ENCODE measurements at places on chromosomes 2 and 18.
A peak's percentile ranks its signal among the peaks of the same experiment; 100 is the strongest.

- no peak for DNase-seq
Observed at GRCh38 chr2:110732422-110733413, at the start of gene ACOXL. Gene ACOXL (plus strand): TSS chr2:110732573. CDS start chr2:110768390, 35,817 bp downstream.

DNA sequence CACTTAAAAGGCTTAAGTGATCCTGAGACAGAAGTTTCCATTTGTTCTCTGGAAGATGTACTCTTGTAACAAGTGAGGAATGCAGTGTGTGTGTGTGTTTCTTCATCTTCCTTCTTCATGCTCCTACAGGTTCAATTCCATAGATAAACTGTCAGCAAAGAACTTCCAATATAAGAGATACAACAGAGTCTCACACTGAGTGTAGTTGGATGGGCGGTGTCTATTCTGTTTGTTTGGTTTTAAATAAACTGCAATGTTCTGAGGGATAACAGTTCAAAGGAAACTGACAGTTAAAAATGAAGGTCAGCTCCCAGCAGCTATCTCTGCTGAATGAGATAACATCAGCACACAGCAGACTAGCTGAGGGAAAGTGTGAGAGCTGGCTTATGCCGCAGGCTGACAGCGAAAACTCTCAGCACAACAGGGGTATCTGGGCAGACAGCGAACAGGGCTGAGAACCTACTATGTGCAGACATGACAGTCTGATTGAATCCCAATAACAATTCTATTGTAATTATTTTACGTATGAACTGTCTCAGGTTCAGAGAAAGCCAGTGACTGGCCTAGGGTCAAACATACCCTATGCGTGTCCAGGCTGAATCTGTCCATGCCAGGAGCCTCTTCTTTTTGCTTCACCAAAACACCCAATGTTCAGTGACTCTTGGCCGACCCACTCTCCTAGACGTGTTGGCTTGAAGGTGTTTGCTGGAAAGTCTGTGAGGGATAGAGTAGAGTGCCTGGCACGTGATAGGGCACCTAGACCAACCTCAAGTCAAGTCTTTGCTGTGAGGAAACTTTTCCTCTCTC, 201.9 kb upstream of the TRIB2 start:
- no peak for DNase-seq

DNA sequence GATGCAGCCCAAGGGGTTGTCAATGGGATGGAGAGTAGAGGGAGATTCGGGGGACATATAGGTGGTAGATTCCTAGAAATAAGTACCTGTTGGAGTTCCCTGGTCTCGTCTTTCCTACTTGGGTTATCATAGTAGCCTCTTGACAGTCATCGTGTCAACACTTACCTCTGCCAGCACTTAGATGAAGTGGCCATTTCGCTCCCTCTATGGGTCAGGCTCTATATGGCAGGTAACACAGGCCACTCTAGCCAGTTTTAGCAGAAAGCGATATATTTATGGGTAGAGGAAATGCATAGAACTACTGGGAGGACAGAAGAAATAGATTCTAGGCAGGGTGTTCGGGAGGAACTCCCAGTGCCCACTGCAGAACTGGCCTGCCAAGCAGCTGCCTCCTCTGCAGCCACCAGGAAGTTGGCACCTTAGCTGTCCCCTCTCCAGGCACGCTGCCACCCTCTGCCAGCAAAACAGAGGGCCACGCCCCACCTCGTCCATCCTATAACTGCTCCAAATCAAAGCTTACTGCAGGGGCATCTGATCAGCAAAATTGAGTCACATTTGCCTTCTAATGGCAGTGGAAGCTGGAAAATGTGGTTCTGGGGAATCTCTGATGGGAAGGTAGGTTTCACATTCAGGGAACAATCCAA, 181.3 kb downstream of the INSIG2 start:
- DNase-seq, result no peak

DNA sequence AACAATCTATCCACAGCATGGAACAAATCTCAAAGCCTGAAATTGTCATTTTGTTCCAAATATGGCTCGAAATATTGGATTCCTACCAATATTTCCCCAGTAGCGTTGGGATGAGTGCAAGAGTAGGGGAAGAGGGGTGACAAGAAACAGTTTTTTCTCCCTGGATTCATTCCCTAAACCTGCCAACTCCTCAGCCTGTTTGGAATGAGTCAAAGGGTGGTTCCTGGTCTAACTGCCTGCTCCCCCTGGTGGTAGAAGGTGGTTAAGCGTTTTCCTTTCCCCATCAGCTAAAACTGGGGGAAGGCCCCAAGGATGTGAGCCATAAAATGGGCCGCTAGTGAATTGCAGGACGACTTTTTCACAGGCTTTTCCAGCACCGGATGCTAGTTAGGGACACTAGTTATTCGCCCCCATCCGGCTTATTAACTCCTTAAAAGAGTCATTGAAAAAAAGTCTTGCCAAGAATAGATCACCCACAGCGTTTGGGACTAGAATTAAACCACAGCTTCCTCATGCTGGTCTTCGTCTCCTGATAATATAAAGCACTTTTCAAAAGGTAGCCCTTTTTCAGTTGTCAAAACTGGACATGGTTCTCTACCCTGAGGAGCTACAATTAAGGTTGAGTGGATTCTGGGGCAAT, 72.5 kb downstream of the DHRS9 start:
- DNase-seq, result peak; percentile 41

- no peak for DNase-seq
Observed at GRCh38 chr18:48493434-48494230, 45.2 kb upstream of the CTIF start.

DNA sequence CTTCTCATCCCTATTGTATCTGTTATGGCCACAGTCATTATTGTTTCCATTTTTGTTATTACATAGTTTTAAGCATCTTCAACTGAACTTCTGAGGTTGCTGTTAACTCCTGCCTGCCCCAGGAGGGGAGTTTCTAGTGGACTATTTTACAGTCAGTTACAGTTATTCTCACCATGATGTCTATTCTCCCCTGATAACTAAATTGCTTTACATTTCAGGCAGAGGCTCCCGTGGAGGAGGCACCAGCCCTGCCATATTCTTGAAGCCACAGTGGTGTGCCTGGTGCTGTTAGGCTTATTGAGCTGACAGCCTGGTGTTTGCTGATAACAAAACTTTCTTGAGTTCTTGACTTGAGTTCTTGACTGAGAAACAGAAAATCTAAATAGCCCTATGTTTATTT, 256.4 kb downstream of the TFCP2L1 start:
- no peak for DNase-seq

GRCh38 chr2:137992039-137992646, 27.9 kb downstream of the HNMT start:
- DNase-seq, result no peak

DNA sequence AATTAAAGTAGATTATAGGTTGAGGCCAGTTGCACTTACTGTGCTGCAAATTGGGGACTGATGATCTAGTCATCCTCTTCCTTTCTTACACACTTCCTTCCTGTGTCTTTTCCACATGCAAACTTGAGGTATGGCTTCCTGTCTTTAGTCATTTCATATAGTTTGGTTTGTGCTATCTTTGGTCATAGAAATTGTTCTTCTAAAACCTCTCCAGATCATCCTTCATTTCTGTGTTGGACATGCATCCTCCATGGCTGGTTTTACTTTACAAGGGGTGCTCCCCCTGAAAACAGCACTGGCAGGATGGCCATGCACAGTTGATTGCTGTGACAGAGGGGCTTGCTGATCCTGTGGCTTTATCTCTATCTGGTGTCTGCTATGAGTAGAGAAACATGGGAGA, 36.5 kb downstream of the MGAT5 start:
- DNase-seq, result no peak

DNA sequence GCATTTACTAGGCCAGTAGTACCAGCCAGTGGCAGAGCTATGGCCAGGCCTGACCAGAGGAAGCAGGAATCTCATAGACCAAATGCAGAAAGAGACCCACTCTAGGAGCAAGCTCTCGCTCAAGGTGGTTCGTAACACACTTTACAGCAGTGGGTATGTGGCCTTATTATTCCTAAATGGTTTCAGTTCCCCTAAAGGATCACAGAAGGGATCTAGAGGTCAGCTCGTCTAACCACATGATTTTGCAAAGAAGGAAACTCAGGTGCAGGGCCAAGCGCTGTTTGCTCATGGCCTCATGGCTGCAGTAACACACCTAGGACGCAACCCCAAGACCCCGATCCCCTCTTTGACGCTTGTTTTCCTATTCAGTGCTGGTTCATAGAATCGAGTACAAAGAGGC, 65.5 kb upstream of the ATG16L1 start:
- no peak for DNase-seq

GRCh38 chr2:8965216-8965969, 38.1 kb downstream of the MBOAT2 start:
- DNase-seq, result no peak

- DNase-seq, result no peak
Observed at GRCh38 chr2:205754285-205754923, 72.1 kb downstream of the NRP2 start.

GRCh38 chr2:237932731-237933131, 34.1 kb upstream of the UBE2F start:
- no peak for DNase-seq

GRCh38 chr2:224722770-224723169, 6.6 kb upstream of the CCDC195 start:
- DNase-seq, result no peak

- DNase-seq, result no peak
Observed at GRCh38 chr18:10530852-10531251, 5.0 kb downstream of the NAPG start.

GRCh38 chr2:9796056-9797010, 46.9 kb upstream of the TAF1B start:
- no peak for DNase-seq

Measured in stimulated activated CD4-positive, alpha-beta T cell treated with anti-CD3 and anti-CD28 coated beads, Interleukin-1b, Interleukin-23, amount 100 ng/mL, for 24 hours (primary cell).